ENCODE measurements at places on chromosomes 16 and 17. TPM values are rescaled to one million over a fixed set of nuclear protein-coding genes. Genes with fewer than 3 reads are reported as not detected.

- peak; percentile 80 for DNase-seq
Observed at GRCh38 chr16:15900901-15901500, 12.6 kb upstream of the CEP20 start.

ZNF830 gene
- total RNA-seq, result 15.3 TPM

DNA sequence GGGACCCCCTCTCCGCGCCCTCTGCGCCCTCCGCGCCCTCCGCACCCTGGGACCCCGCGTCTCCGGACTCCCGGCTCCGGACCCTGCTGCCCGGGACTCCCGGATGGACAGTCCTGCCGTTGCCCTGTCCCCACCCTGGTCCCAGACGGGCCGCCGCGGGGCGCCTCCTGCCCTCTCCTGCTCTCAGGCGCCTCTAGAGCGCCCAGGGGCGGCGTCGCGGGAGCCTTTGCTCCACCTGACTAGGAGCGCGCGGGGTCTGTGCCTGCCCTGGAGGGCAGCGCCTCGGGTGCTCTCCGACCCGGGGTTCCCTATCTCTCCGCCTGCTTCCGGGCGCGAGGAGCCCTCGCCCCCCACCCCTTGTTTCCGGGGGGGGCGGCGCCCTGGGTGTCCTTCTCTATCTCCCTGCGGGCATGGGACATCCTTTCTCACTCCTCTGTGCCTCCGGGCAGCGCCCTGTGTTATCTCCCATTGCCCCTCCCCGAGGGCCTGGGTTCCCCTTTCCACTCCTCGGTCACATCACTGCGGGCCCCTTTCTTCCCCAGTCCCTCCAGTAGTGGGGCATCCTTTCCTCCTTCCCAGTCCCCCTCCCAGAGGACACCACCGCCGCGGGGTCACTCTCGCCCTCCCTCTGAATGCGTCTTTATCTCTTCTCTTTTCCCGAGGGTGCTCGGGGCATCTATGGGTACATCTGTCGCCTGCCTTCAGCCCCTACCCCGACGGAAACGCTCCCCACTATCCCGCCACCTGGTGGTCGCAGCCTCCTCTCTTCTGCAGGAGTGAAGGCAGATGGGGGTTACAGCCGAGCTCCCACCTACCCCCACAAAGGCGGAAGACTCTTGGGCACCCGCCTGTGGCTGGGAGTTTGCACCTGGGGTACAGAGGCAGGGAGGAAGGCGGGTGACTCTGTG lies 875 bp downstream of the PRKCB start:
- DNase-seq, result no peak

DNA sequence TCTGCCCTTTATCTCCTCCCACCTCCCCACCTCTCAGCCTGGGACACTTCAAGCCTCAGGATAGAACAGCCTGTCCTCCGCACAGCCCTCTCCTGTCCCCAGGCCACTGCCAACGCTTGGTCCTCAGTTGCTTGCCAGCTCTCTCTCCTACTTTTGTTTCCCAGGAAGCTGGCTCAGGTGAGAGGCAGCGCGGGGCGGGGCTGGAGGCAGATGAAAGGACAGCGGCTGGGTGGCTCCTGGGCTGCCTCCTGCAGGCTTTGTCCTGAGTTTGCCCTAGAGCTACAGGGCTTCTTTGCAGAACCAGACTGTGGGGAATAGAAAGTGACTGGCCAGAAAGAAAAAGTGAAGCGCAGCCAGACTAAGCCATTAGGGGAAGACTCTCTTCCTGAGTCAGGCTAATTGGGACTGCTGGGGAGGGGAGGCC lies 48.2 kb upstream of the CDC42EP4 start:
- peak; percentile 58 for DNase-seq

CIAPIN1 gene
- total RNA-seq, result 81.2 TPM

DNA sequence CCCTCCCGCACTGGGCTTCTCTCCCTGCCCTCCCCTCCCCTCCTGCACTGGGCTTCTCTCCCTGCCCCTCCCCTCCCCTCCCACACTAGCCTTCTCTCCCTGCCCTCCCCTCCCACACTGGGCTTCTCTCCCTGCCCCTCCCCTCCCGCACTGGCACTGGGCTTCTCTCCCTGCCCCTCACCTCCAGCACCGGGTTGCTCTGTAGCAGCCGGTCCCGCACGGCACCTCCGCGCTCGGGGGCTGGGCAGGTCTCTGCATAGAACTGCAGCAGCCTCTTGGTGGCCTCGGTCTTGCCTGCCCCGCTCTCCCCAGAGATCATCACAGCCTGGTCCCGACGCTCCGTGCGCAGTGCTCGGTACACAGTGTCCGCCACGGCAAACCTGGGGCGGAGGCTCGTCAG lies 9.8 kb downstream of the MYO1C start:
- DNase-seq, result no peak

DNA sequence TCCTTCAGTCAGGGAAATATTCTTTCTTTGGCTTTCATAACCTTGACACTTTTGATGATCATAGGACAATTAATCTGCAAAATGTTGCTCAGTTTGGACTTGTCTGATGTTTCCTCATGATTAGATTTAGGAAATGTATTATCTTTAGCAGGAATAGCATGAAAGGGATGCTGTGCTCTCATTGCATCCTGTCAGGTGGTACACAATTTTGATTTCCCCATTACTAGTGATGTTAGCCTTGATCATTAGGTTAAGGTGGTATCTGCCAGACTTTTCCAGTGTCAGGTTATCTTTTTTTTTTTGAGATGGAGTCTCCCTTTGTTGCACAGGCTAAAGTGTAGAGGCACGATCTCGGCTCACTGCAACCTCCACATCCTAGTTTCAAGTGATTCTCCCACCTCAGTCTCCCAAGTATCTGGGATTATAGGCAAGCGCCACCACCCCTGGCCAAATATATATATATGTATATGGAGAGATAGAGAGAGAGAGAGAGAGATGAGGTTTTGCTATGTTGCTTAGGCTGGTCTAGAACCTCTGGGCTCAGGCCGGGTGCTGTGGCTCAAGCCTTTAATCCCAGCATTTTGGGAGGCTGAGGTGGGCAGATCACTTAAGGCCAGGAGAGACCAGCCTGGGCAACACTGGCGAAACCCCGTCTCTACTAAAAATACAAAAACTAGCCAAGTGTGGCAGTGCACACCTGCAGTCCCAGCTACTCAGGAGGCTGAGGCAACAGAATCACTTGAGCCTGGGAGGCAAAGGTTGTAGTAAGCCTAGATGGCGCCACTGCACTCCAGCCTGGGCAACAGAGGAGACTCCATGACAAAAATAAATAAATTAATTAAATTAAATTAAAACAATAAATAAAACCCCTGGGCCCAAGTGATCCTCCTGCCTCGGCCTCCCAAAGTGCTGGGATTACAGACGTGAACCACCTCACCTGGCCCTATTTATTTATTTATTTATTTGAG lies 15.8 kb upstream of the CAVIN1 start:
- DNase-seq, result no peak

GRCh38 chr17:77817953-77818352 lies 140.6 kb upstream of the TNRC6C start:
- DNase-seq, result no peak

CCL8 gene
- not detected for total RNA-seq

ZKSCAN2 gene
- 3.4 TPM for total RNA-seq

DNA sequence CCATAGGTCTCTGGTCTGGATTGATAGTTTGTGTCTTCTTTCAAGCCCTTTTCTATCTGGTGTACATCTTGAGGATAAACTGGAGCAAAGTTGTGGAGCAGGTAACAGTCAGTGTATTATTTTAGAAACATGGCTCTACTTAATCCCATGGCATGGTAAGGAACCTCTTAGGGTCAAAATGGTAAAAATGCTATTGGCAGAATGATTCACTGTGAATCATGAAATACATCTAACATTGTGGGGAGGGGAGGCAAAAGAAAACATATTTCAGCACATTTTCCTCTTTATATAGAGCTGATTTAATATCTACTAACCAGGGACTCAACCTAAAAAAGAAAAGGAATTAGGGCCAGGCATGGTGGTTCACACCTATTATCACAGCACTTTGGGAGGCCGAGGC lies 17.9 kb upstream of the ALDH3A2 start:
- DNase-seq, result peak; percentile 15

PNMT gene
- total RNA-seq, result not detected

Measured in bronchial epithelial cell (primary cell).